ENCODE measurements at places on chromosomes 3 and 15.
A peak's percentile ranks its signal among the peaks of the same experiment; 100 is the strongest.

GRCh38 chr3:89250742-89251141, 143.3 kb downstream of the EPHA3 start:
- DNase-seq = no peak

- no peak for DNase-seq
Observed at GRCh38 chr15:67010898-67011616, 54.3 kb upstream of the SMAD3 start.

DNA sequence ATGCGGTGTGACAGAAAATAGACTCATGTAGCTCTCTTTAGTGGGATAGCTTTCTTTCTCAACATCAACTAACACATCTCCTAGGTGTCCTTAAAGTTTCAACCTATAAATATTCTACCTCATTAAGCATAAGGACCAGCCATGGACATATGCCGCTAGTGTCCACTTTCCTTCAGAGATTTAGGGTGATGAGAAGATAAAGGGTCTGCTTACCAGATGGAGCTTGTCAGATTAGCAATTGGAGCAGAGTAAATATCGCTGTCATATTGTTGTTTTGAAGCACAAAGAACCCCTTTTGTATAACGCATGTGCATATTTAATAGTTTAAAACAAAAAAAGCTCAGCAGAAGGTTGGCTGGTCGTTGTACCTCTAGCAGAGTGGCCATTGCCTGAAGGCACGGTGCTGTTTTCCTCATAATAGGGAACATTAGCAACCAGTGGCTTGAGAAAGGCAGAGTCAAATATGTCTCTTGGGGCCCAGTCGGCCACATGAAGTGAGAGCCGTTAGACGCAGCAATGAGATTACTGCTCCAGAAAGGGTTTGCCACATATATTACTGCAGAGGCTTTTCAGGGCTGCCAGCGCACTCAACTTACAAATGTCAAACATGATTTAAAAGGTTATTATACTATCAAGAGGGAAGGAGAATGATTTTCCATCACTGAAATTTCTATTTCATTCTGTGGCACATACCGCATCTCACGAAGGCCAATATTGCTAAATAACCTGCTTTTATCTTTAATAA, 264.2 kb downstream of the ROBO2 start:
- DNase-seq = no peak

DNA sequence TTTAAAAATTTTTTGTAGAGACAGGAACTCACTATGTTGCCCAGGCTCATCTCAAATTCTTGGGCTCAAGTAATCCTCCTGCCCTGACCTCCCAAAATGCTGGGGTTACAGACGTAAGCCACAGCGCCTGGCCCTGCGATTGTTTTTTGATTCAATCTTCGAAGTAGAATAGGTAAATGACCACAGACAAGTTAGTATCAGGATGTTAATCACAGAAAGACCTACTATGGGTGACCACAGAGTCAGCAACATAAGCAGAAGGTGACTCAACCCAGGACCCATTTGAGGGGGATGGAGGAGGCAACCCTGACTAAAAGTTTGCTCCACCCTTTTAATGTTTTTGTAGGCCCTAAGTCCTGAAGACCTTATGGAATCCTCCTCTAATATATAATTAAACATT, 10.0 kb upstream of the USP3 start:
- no peak for DNase-seq

DNA sequence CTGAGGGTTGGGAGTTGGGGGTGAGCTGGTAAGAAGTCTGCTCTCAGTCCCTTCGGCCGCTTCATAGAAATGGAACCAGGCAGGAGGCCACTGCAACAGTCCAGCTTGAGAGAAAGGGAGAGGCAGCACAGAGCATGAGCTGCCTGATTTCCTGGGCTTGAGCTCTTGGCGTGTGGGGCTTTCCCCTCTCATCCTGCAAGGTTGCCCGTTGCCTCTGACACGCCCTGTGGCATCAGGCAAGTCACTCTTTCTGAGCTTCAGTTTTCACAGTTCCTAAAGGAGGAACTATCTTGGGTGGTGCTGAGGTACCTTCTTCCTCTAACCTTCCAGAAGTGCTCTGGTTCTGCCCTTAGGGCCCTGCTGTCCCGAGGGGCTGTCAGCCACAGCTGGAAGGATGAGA, 4.9 kb downstream of the MESP2 start:
- no peak for DNase-seq

- DNase-seq = no peak
Observed at GRCh38 chr3:171873580-171873979, 30.4 kb downstream of the TMEM212 start.

- DNase-seq = no peak
Observed at GRCh38 chr15:71789616-71790015, 20.7 kb upstream of the NR2E3 start.

- no peak for DNase-seq
Observed at GRCh38 chr3:185350841-185351240, 12.1 kb upstream of the MAP3K13 start.

DNA sequence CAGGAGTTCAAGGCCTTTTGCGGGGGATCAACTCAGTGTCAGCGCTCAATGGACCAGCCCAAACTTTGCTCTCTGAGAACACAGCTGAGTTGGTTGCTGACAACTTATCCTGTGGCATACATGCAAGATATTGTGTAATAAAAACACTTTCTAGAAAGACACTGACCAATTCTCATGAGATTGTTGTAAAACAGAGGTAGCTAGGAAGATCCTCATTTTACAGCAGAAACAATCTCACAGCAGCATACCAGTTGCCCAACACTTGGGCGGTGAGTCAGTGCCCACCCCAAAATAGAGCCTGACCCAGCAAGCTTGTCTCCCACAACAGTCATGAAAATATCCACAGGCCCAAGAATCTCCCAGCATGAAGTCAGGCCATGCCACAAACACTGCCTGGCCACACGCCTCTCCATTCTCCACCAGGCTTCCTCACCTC, 18.2 kb downstream of the KLHL6 start:
- no peak for DNase-seq

- DNase-seq = no peak
Observed at GRCh38 chr15:54520616-54521015, 542.4 kb downstream of the UNC13C start.

DNA sequence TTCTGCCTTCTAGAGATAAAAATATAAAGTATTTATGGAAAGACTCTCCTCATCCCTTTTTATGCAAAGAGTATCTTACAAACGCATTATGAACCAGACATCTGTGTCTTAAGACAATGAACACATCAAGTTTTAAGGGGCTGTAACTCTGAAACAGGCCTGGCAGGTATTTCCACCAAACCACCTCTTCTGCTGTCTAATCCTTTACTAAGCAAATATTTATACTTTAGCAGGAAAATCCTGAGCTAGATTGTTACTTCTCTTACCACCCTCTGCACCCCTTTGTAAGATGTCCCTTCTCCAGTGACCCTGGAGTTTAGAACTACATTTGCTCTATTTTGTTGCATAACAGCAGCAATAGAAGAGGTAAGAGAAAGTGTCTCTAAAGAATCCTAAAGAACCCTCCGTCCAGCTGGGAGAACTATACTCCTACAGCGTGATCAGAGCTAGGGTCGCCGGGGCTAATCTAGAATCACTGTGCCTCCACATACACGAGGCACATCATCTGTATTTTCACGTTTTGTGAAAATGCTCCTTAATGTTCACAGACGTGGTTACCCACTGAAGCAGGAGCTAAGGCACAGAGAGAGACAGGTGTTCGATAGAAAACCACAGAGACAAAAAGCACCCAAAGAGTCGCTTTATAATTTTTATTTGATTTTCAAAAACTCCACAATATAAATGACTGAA, 129.6 kb downstream of the FOXP1 start:
- DNase-seq = no peak

DNA sequence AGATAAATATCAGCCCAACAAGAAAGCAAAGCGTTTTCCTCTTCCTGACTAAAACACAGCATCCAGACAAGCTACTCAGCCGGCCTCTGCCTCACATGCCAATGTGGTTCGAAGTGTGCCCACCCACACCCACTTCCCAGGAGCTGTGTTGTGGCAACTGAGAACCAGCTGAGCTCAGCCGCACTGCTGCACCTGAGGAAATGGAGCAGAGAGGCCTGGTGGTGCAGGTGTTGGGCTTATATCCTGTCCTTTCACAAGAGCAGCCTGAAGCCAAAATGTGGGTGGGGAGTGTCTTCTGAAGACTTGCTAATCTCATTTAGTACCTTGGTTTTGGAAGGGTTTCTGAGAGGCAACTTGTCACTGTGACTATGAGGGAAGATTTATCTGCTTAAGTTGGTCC, 23.0 kb upstream of the RETNLB start:
- peak; percentile 9 for DNase-seq

GRCh38 chr3:128285042-128285966, 132.0 kb downstream of the EEFSEC start:
- DNase-seq = no peak

- no peak for DNase-seq
Observed at GRCh38 chr15:58506783-58507668, 75.2 kb downstream of the LIPC start.

DNA sequence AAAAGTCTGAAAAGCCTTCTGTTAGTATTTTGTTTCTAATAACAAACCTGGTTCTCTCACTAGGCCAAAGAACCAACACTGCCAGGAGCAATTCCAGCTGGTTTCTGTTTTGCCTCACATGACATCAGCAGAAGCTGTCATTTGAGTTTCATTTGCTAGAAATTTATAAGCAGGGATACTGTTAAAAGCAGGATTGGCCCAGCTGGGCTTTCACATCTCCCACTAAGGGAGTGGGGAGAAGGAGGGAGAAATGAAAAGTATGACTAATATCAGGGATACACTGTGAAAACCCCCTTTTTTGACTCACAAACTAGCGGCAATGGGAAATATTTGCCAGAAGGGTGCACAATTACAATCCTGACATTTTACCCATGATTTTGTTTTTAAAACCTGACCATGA, 5.3 kb downstream of the CCDC80 start:
- DNase-seq = no peak

DNA sequence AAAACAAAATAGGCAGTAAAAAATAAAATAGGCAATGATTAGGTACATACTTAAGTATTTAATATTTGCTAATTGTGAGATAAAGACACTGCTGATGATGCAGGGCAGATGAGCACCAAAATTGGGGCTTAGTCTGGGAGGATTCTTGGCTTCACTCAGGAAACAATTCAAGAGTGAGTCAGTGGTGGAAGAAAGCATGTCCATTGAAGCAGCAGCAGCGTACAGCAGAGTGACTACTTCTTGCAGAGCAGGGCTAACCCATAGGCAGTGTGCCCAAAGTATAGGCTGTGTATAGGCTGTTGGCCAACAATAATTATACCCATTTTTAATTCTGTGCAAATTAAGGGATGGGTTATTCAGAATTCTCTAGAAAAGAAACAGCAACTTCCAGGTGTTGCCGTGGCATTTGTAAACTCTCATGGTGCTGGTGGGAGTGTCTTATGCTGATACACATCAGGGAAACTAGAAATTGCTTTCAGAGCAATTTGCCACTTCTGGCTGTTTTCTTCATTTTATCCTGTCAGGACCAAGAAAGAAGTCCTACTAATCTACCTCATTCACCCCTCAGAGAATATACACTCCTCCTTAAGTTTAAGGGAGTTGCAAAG, 317.3 kb upstream of the NAALADL2 start:
- no peak for DNase-seq

Data from activated T-helper 1 cell treated with anti-CD3 and anti-CD28 coated beads, Interleukin-12 subunit alpha, Interleukin-12 subunit beta, Interleukin-2, Interleukin-4 antibody, amounts not matched to agents 30 ng/mL and 10 ng/mL and 1 ng/mL, durations not matched to agents 14 hours and 24 hours and 36 hours (primary cell).